Stimulated activated CD4-positive, alpha-beta T cell treated with anti-CD3 and anti-CD28 coated beads, Interleukin-2, amount 100 ng/mL, for 48 hours (primary cell): ENCODE measurements at places on chromosomes 13 and 19.

GRCh38 chr19:18264971-18265540 lies 9.2 kb downstream of the IQCN start:
- no peak for DNase-seq

GRCh38 chr13:20124303-20124702 lies 36.5 kb downstream of the GJA3 start:
- no peak for DNase-seq

DNA sequence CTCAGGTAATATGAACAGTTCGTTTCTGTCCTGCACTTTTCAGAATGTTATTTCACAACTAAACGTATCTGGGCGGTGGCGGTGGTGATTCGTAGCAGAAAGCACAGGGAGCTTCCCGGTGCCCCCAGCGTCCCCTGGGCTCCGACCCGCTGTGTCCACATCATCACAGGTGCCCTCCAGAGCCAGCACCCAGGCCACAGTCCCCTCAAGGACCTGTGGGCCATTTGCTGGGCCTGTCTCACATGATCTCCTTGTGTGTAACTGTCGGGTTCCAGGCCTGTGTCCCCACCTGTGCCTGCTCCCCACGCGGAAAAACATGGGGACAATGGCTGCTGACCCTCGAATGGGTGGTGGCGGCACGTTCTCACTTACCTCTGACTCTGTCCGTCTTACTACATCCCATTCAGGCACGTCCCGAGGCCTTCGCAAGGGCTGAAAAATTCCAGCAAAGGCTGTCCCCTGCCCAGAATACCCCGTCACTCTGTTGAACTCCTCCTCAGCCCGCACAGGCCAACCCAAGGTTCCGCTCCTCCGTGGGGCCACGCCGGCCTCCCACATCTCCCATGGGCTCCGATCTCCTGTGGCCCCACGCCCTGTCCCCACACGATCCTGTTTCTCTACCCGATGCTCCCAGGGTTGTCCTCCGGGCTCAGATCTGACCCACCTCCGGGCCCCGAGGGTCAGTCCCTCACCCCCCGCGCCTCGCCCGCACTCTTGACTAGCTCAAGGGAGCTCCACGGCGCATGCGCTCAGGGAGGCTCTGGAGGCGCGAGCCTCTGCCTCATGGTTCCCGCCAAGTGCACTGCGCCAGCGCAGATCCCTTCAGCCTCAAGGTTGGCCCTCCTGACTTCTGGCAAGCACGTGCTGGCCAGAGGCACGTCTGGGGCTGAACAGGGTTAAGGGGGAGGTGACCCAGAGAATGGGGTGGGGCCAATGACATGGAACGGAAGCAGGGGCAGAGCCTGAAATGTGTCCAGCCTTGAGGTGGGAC lies 21.2 kb downstream of the DEDD2 start:
- no peak for DNase-seq

DNA sequence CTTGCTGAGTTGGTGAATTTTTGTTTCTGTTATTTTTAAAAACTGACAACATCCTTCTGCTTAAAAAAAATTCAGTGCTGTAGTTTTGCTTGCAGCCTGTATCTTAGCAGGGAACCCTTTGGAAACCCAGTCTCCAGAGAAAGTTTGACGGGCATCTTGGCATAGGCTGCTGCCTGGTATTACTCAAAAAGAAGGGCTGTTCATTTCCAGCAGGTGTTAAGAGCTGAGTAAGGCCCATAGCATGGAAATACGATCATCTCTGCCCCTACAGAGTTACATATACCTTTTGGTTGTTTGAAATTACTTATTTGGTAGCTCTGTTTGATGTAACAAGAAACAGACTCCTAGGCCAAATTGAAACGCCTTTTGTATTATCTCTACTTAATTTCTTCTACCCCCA lies 41.5 kb downstream of the URI1 start:
- no peak for DNase-seq

DNA sequence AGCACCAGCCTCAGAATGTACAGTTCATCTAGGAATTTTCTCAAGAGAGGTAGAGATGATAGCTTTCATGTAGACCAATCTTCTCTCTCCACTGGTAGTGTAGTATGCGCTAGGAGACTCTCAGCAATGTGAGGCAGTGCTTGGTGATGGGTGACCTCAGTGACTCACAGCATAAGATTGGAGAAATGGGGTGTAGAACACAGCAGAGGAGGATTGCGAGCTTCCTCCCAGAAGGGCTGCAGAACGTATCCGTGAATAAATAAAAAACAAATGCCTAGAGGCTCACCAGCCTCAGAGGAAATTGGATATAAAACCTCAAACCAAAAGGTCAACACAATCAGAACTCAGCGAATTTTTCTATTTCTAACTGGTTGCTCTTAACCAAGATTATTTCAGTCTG lies 182.9 kb upstream of the RXFP2 start:
- no peak for DNase-seq

DNA sequence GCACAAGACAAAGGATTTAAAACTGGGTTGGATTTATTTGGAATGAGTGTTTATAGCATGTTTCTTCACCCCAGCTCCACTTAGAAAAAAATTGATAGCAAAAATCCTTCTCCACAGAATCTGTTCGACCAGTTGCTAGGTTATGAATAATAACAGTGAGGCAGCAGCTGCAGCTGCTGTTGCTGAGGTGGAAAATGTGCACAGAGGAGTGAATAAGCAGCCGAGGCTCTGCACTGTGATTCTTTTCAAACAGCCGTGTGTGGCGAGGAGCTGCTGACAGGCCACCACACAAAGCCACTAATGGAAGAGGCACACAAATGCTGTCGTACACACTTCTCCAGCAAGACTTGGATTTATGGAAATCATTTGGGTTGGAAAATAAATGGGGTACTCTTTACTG lies 6.4 kb upstream of the RASL11A start:
- no peak for DNase-seq

GRCh38 chr19:48512504-48513288 lies 1.1 kb upstream of the LMTK3 start:
- DNase-seq = no peak

GRCh38 chr19:19554074-19555023 lies 16.3 kb downstream of the CILP2 start:
- DNase-seq = peak; percentile 67

DNA sequence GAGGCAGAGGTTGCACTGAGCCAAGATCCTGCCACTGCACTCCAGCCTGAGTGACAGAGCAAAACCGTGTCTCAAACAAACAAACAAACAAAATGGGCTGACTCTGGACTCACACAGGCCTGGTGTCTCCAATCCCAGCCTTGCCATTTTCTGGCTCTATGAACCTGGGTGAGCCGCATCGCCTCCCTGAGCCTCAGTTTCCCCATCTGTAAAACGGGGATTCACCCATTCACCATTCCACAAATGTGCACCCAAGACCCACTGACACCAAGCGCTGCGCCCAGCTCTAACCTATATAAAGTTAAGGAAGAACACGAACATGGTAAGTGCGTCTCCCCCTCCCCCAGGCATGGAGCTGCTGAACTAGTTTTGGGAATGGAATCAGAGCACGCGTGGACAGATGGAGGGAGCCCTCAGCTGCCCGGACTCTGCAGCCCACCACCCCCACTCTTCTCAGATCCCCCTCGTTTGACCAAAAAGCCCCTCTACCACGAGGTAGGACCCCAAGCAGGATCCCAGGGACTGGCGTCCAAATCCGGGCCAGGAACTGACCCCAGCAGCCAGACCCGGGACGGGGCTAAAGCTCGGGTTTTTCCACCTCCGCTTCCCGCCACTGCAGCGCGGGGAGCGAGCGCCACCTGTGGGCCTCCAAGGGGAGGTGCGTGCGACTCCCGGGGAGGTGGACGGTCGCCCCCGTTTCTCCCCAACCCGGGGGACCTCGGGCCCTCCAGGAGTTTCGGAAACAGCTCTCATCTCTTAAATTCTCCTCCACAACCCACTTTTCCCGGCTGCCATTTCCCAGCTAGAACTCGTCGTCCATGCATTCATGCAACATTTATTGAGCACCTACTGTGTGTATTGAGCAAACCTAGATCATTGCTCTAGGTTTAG lies 33.0 kb upstream of the ADGRE5 start:
- peak; percentile 76 for DNase-seq

GRCh38 chr19:6057651-6058517 lies 52.4 kb downstream of the RFX2 start:
- DNase-seq = no peak

DNA sequence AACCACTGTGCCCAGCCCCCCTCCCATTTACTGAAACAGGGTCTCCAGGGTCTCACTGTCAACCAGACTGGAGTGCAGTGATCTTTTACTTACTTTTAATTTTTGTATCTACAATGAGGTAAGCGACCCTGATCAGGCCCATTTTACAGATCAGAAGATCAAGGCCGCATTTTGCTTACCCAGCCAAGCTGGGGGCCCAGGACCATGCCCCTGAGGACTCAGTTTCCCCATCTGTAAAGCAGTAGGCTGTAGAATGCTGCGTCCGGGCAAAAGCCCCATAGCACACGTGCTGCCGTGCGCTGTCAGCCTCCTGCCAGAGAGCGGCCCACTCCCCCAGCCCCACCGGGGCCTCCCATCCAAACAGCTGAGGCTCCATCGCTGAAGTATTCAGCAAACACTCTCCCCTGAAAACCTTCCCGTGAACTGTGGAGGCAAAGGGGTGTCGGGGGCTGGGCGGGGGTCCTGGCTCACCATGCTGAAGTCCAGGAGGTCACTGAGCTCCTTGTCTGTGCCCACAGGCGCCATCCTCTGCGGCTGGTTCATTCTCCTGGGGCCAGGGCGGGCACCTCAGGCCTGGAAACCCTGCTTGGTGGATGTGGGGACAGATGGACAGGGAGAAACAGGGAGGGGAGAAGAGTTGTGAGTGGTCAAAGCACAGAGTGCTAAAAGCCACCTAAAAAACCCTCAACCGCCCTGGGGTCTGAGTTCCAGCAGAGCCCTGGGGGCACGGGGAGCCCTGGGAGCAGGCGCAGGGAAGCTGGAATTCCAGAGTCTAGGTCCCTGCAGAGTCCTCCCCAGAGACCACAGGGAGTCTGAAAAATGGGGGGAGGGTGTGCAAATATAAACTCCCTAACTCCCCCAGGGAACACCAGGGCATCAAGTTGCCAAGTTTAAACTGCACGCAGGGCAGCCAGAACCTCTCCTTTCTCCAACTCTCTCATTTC lies 2.4 kb downstream of the TCF3 start:
- DNase-seq = no peak

- no peak for DNase-seq
Measured at GRCh38 chr19:45403272-45403671, 1.6 kb downstream of the PPP1R13L start.

DNA sequence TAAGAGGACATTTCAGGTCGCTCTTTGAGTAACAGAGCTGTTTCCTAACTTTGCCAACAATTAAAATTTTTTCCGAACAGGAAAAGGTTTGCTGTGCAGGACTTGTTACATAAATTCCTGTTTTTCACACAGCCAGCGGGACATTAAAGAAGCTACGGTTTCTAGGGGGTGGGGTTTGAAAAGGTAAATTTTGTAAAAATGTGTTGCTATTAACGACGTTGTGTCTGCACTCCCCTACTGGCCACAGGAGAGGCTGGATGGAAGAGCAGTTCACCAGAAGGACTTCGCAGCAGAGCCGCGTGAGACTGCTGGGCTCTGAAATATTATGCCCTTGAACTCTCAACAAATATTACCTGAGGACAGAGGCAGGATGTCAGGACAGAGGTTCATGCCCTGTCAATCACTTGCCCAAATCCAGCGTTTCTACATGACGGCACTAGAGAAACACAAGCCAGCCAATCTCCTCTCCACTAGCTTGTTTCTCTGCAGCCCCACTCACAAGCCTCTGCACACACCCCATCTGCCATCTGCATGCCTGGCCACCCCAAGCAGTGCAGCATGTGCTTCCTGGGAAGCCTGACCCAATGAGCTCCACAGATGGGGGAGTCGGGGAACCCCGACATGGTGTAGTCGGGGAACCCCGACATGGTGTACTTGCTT lies 102.0 kb downstream of the FOXO1 start:
- DNase-seq = no peak

GRCh38 chr19:32232449-32232848 lies 113.0 kb upstream of the ZNF507 start:
- DNase-seq = no peak

DNA sequence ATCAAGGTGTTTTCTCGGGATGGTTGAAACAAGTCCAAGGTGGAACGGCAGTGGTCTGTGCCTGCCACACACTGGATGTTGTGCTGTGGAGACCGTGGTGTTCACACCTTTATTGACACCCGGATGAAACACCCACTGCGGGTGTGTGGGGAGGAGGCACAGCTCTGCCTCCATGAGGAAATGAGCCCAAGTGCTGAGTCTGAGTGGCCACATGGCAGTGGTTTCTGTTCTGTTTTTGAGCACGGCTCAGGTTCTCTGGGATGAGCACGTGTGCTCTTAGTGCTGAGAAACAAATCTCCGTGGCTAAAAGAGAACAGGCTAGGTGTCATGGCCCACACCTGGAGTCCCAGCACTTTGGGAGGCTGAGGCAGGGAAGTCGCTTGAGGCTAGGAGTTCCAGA lies 29.5 kb downstream of the UPF1 start:
- no peak for DNase-seq

GRCh38 chr19:3897936-3898335 lies 17.5 kb downstream of the ATCAY start:
- no peak for DNase-seq

DNA sequence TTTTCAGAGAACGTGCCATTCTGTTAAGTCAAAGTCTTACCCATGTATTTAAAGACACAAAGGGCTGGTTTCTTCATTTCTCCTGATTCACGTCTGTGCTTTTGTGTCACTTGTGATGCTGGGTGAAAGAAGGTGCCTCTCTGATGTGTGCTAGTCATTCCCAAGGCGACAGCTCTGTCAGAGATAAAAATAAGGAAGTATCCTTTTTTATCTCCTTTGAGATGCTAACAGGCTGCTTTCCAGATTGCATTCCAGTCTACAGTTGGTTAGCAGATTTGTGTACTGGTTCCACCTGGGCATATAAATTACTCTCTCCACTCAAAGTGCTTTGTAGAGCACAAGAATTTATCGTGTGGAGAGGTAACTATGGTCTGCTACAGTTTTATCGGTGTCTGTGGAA lies 33.5 kb upstream of the DCT start:
- no peak for DNase-seq

DNA sequence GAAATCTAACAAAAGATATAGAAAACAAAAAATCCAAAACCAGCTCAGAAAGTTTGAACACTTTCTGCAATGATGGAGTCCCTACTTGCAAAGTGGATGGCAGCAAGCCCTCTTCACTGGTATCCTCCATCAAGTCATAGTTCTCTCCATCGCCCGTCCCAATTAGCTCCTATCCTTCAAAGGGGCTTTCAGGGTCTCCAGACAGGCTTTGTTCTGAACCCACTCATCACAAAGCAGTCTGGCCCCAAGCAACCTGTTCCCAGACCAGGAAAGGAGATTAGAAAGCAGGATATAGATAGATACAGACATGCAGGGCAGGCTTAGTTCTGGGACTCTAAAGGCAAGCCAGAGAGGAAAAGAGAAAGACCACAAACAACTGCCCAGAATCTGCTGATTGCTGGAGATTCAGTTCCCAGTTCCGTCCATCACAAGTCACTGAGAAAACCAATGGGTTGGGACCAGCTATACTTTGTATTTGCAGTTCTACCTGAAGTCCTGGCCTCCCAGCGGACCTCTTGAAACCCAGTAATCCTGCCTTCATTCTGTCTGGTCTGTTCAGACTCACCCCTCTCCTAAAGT lies 47.2 kb upstream of the EPHX3 start:
- DNase-seq = no peak

GRCh38 chr19:18610245-18610555 lies 2.5 kb upstream of the TMEM59L start:
- DNase-seq = no peak

- DNase-seq = no peak
Measured at GRCh38 chr13:55999709-56000108, 1141.0 kb upstream of the PRR20A start.

GRCh38 chr13:98506728-98507230 lies 70.1 kb downstream of the STK24 start:
- DNase-seq = no peak

GRCh38 chr13:95019886-95020285 lies 281.4 kb downstream of the ABCC4 start:
- DNase-seq = no peak

GRCh38 chr13:111175372-111175771 lies 60.3 kb downstream of the ARHGEF7 start:
- no peak for DNase-seq
